ENCODE measurements at places on chromosomes 4 and X. TPM values are rescaled to one million over a fixed set of nuclear protein-coding genes. Genes with fewer than 3 reads are reported as not detected.

- H3K27me3 ChIP-seq: no peaks in the 10 kb centered on the region
- no peaks in the 10 kb centered on the region for H3K4me1 ChIP-seq
- no peak overlapping the region for H3K27ac ChIP-seq
- DNase-seq: no peak
- H3K4me3 ChIP-seq: no peak overlapping the region
Measured at GRCh38 chrX:24760363-24761000, 66.8 kb downstream of the POLA1 start.

The BGN gene
- total RNA-seq: 106 TPM

- H3K27me3 ChIP-seq: no peaks in the 10 kb centered on the region
- no peak overlapping the region for H3K27ac ChIP-seq
- H3K4me1 ChIP-seq: no peaks in the 10 kb centered on the region
- DNase-seq: no peak
Measured at GRCh38 chr4:108018040-108018883, 28.6 kb downstream of the HADH start.

The AMBN gene
- not detected for total RNA-seq

DNA sequence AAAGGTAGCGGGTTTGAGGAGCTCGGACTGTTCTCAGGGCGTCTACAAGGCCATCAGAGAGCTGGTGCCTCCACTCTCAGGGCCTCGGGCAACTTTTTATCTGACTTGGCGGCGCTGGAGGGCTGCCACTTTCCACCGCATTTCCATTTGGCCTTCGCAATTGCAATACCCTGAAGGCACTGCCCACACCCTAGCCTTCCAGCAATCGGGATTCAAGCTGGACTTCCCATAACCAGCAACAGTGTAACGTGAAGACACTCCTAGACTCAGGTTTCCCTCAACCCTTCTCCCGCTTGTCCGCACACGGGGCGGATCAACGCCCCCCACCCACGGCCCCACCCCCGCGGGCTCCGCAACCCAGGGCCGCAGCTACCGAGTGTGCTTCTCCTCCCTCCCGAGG lies 50.2 kb upstream of the BCOR start:
- peaks cover 36% of the 10 kb centered on the region for H3K4me1 ChIP-seq
- H3K27me3 ChIP-seq: peaks cover 4% of the 10 kb centered on the region
- no peaks in the 10 kb centered on the region for H3K36me3 ChIP-seq

The NBDY gene
- 13.8 TPM for total RNA-seq

The SRD5A3 gene
- 25.5 TPM for total RNA-seq

GRCh38 chrX:141928432-141928831 lies 24.7 kb downstream of the MAGEC1 start:
- no peaks in the 10 kb centered on the region for H3K36me3 ChIP-seq
- H3K4me3 ChIP-seq: no peak overlapping the region
- no peak overlapping the region for H3K27ac ChIP-seq
- no peak for DNase-seq
- H3K27me3 ChIP-seq: no peaks in the 10 kb centered on the region

GRCh38 chr4:110533590-110533910 lies 57.6 kb downstream of the ENPEP start:
- no peak for DNase-seq
- H3K27me3 ChIP-seq: no peaks in the 10 kb centered on the region
- no peaks in the 10 kb centered on the region for H3K36me3 ChIP-seq
- H3K4me1 ChIP-seq: no peaks in the 10 kb centered on the region
- no peak overlapping the region for H3K27ac ChIP-seq

The CXCL5 gene
- not detected for total RNA-seq

DNA sequence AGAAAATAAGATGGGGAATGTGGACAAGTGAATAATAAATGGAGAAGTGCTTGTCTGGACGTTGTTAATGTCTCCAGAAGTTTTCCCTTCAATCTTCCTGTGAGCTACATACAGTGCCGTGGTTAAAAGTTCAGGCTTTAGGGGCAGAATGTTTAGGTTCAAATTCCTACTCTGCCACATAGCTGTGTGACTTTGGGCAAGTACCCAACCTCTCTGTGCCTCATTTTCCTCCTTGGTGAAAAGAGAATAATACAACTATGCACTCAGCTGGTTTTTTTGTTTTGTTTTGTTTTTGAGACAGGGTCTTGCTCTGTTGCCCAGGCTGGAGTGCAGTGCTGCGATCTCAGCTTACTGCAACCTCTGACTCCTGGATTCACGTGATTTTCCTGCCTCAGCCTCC lies 143.5 kb downstream of the CHIC2 start:
- peaks cover 7% of the 10 kb centered on the region for H3K4me1 ChIP-seq
- no peaks in the 10 kb centered on the region for H3K36me3 ChIP-seq
- H3K27ac ChIP-seq: no peak overlapping the region
- H3K27me3 ChIP-seq: no peaks in the 10 kb centered on the region

DNA sequence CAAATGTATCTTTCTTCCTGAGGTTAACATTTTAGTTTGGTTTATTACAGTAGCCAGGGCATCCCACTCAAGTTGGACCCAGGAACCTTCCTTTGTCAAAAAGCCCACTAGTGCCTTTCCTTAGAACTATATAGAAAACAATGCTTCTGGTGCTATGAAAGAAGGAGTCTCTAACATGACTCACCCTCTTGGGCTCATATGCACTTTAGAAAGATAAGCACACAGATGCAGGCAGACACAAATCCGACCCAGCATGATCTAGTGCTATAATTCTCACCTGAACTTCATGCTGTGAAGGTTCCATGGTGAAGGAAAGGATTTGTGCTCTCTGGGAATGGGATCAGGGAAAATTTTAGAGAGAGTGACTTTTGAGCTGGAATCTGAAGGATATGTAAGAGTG lies 289.4 kb downstream of the ANKRD50 start:
- no peaks in the 10 kb centered on the region for H3K4me1 ChIP-seq
- DNase-seq: no peak
- H3K36me3 ChIP-seq: no peaks in the 10 kb centered on the region
- no peak overlapping the region for H3K4me3 ChIP-seq
- no peak overlapping the region for H3K27ac ChIP-seq

The DIPK2B gene
- total RNA-seq: 22.1 TPM

- no peak overlapping the region for H3K4me3 ChIP-seq
- no peaks in the 10 kb centered on the region for H3K36me3 ChIP-seq
- H3K27ac ChIP-seq: no peak overlapping the region
- no peaks in the 10 kb centered on the region for H3K4me1 ChIP-seq
- no peak for DNase-seq
Measured at GRCh38 chr4:106677213-106677612, 308.6 kb upstream of the GIMD1 start.

DNA sequence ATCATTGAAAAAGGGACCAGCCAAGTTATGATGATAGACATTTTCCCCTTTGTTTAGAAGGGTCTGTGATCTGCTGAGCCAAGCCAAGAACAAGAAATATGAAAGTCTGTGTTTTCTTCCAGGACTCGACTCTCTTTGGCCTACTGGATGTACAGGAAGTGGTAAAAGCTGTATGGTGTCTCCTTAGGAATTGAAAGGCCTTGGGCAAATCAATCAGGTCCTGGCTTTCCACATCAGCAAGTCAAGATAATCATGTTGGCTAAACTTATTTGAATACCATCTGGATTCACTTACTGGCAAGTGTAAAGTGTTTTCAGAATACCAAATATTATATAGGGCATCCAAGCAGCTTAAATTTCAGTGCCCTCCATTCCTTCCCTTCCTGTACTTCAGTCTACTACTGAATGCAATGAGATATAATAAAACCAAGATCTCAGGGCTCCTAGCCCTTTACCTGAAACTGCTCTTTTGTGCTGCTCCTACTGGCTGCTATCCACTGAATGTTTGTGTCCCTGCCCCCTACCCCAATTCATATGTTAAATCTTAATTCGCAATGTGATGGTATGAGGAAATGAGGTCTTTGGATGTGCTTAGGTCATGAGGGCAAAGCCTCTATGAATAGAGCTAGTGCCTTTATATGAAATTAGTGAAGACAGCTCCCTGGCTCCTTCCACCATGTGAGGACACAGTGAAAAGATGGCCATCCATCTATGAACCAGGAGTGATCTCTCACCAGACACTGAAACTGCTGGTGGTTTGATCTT lies 578.0 kb downstream of the SPRY1 start:
- H3K36me3 ChIP-seq: no peaks in the 10 kb centered on the region
- no peaks in the 10 kb centered on the region for H3K27me3 ChIP-seq
- H3K4me3 ChIP-seq: no peak overlapping the region
- no peak for DNase-seq

DNA sequence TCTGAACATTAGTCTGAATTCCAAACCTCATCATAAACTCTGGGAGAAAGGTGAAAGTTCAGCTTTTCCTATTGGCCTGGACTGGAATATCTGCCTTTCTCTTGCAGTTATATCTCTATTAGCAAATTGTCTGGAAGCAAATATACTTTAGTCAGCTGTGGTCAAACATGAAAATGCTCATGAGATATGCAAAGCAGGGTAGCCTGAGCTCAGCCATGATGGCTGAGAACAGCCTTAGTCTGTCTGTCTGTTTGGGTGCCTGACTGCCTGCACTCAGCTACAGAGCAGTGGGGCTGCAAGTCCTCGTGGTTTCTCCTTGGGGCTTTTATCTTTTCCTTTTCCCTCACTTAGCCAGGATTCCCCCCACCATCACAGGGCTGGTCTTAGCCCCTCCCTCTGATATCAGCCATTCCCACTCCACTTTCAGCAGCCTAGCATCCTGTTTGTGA lies 19.5 kb upstream of the PGRMC2 start:
- H3K27me3 ChIP-seq: no peaks in the 10 kb centered on the region
- H3K27ac ChIP-seq: no peak overlapping the region
- H3K36me3 ChIP-seq: no peaks in the 10 kb centered on the region
- H3K4me3 ChIP-seq: no peak overlapping the region
- H3K4me1 ChIP-seq: peaks cover 2% of the 10 kb centered on the region
- no peak for DNase-seq

The PPBP gene
- not detected for total RNA-seq

DNA sequence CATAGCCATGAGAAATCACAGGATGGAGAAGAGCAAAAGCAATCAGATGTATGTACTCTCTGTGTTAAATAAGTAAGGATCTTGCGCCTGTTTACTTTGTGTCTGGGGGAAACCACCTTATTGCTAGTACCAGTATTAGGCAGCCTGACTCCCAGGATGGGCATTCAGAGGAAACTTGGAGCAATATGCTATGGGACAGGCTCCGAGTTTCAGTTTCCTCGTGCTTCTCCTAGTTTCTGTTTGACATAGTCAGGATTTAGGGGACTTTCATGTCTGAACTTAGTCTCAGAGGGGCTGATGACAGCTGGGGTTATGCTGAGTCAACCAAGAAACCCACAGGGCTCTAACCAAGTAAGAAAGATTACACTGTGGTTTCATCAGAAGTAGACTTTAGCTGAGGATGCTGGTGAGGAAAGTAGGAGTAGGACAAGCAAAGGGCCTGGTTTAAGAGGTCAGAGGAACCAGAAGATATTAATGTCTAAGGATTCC lies 13.5 kb downstream of the NSUN7 start:
- H3K4me1 ChIP-seq: no peaks in the 10 kb centered on the region
- no peaks in the 10 kb centered on the region for H3K36me3 ChIP-seq
- no peak for DNase-seq
- no peaks in the 10 kb centered on the region for H3K27me3 ChIP-seq

The P2RY10 gene
- total RNA-seq: 0.98 TPM

DNA sequence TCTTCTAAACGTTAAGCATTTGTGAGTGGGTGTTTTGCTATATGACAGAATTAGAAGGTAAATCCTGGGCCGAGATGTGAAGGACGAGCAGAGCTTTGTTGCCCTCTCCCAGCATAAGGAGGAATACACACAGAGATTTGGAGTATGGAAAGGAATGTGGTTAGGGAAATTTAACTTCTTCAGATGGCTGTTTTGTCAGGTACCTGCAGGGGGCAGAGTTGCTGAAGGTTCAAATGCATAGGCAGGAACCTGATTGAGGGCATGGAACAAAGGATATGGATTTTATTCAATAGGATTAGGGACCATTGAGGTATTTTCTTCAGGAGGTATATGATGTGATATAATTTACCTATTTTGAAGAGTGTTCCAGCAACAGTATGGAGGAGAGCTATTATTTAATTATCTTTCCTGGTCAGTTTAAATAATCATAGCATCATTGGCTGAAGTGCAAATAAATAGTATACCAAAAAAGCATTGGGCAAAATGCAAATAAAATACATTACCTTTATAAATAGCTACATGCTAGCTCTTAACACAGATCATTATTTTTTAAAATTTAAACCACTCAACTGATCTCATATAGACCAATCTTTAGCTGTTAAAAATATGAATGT lies 143.6 kb downstream of the SLIT2 start:
- DNase-seq: no peak
- no peak overlapping the region for H3K4me3 ChIP-seq
- no peaks in the 10 kb centered on the region for H3K27me3 ChIP-seq
- H3K27ac ChIP-seq: no peak overlapping the region

- H3K4me1 ChIP-seq: no peaks in the 10 kb centered on the region
- no peaks in the 10 kb centered on the region for H3K27me3 ChIP-seq
- no peak overlapping the region for H3K4me3 ChIP-seq
Measured at GRCh38 chr4:64713256-64713840, 304.1 kb upstream of the TECRL start.

The FRMPD4 gene
- not detected for total RNA-seq

The TXK gene
- 8.1 TPM for total RNA-seq

GRCh38 chr4:8168232-8168631 lies 9.6 kb upstream of the ABLIM2 start:
- no peak for DNase-seq
- no peak overlapping the region for H3K4me3 ChIP-seq
- no peak overlapping the region for H3K27ac ChIP-seq
- no peaks in the 10 kb centered on the region for H3K36me3 ChIP-seq
- no peaks in the 10 kb centered on the region for H3K27me3 ChIP-seq

DNA sequence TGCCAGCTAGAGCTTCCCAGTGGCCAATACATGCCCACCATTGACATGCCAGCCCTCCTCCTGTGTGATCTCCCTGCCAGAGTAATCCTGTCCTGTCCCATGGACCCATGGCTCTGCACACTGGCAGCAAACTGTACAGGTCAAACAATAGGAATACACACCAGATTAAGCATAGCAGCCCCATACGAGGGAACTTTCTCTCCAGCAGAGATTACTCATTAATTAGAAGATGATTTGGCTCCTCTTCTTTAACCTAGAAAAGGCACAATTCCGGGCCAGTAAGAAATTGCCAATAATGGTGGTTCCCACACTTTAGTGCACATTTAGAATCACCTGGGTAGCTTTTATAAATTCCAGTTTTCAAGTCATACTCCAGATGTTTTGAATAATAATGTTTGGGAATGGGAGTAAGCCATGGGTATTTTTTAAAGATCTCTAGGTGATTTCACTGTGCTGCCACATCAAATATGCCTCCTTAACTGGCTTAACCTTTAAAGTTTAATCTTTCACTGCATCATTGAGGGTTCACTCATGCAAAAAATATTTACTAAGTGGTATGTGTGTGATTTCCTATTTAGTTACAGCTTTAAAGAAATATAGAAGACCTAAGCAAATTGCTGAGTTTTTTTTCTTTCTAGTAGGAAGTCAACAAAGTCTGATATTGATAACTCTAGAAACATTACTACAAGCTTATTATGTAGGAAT lies 277.6 kb upstream of the NWD2 start:
- no peak overlapping the region for H3K27ac ChIP-seq
- H3K27me3 ChIP-seq: no peaks in the 10 kb centered on the region
- H3K4me3 ChIP-seq: no peak overlapping the region
- no peaks in the 10 kb centered on the region for H3K4me1 ChIP-seq
- no peak for DNase-seq

The FRG2 gene
- total RNA-seq: not detected

The CXCL1 gene
- 26.3 TPM for total RNA-seq
